ENCODE measurements at places on chromosomes 3 and 15.

GRCh38 chr3:171163101-171164066, 136.9 kb upstream of the SLC2A2 start:
- no peak for DNase-seq

DNA sequence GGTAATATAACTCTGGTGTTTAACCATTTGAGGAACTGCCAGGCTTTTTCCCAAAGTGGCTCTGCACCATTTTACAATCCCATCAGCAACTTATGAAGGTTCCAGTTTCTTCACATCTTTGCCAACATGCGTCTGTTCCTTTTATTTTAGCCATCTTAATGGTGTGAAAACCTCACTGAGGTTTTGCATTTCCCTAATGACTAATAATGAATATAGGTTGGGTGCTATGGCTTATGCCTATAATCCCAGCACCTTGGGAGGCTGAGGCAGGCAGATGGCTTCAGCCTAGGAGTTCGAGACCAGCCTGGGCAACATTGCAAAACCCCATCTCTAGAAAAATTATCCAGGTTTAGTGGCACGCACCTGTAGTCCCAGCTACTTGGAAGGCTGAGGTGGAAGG, 210.6 kb downstream of the TCF12 start:
- DNase-seq = no peak

GRCh38 chr3:66486646-66487045, 14.2 kb downstream of the LRIG1 start:
- DNase-seq = no peak

DNA sequence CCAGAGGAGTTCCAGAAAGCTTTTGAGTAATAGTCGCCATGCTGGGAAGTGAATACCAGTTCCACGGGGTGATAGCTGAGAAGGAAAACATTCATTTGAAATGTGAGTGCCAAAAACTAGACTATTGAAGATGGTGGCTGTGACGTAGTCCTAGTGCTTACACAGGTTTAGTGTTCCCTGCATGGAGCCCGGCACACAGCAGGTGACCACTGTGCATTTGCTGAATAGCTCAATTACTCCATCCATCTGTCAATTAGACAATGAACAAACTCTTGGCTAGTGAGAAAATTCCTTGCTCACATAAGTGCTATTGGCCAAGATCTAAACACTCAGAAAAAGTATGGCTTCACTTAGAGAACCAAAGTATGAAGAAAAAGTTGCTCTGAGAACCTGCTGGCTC, 448.1 kb upstream of the WNT5A start:
- peak; percentile 15 for DNase-seq

GRCh38 chr3:188389711-188390342, 235.9 kb downstream of the LPP start:
- DNase-seq = no peak

Data from astrocyte of the hippocampus (primary cell).